Hair follicle dermal papilla cell (primary cell): ENCODE measurements at places on chromosomes 7 and 10. TPM values are rescaled to one million over a fixed set of nuclear protein-coding genes. Genes with fewer than 3 reads are reported as not detected.

Gene RBM20
- total RNA-seq, result 0.12 and 0.16 TPM in 2 replicates

Gene LLCFC1
- total RNA-seq, result not detected in 2 replicates

Gene VPS26A
- total RNA-seq, result 24.8 and 32.0 TPM in 2 replicates

Gene LGI1
- 0.12 TPM in 1 of 2 replicates, not detected in the other for total RNA-seq

Gene STEAP1B
- 11.4 and 16.2 TPM in 2 replicates for total RNA-seq

Gene WEE2
- total RNA-seq, result under 0.01 TPM in 1 of 2 replicates, not detected in the other

Gene CDC14C
- total RNA-seq, result 0.12 and 0.16 TPM in 2 replicates

Gene OR6B1
- not detected in 2 replicates for total RNA-seq

Gene IRF5
- total RNA-seq, result 0.16 TPM in 1 of 2 replicates, not detected in the other

Gene SLC29A4
- 1.3 and 1.5 TPM in 2 replicates for total RNA-seq

Gene AS3MT
- total RNA-seq, result 9.9 and 14.6 TPM in 2 replicates

Gene STEAP4
- 1.5 and 1.8 TPM in 2 replicates for total RNA-seq

Gene PTEN
- total RNA-seq, result 98.5 and 199 TPM in 2 replicates

Gene PNLIPRP3
- total RNA-seq, result 0.12 TPM in 1 of 2 replicates, not detected in the other

Gene LRIT1
- not detected in 2 replicates for total RNA-seq

Gene GSTO2
- 0.85 and 3.4 TPM in 2 replicates for total RNA-seq

Gene PVRIG
- total RNA-seq, result not detected in 2 replicates

Gene LRRN3
- 1.7 and 1.8 TPM in 2 replicates for total RNA-seq

Gene IKZF5
- total RNA-seq, result 6.8 and 7.2 TPM in 2 replicates

Gene SPRN
- total RNA-seq, result 0.16 and 0.49 TPM in 2 replicates

Gene CRTAC1
- total RNA-seq, result not detected in 2 replicates

Gene RASSF4
- total RNA-seq, result 6.4 and 7.8 TPM in 2 replicates

Gene SVIL
- total RNA-seq, result 30.7 and 47.0 TPM in 2 replicates

Gene PPP1R3C
- total RNA-seq, result 75.5 and 139 TPM in 2 replicates

Gene POLR1F
- 17.6 and 21.9 TPM in 2 replicates for total RNA-seq

Gene C7orf25
- total RNA-seq, result 12.5 and 12.8 TPM in 2 replicates

Gene AKR1E2
- total RNA-seq, result 10.7 and 17.5 TPM in 2 replicates

Gene LRRC17
- total RNA-seq, result 4.4 and 4.9 TPM in 2 replicates

Gene TMEM236
- 0.16 TPM in 1 of 2 replicates, not detected in the other for total RNA-seq

Gene SPAM1
- not detected in 2 replicates for total RNA-seq

Gene MRC1
- under 0.01 TPM in 1 of 2 replicates, not detected in the other for total RNA-seq

Gene KRIT1
- 49.3 and 56.3 TPM in 2 replicates for total RNA-seq
